LoVo (cell line): ENCODE measurements at places on chromosomes 7 and 10.

DNA sequence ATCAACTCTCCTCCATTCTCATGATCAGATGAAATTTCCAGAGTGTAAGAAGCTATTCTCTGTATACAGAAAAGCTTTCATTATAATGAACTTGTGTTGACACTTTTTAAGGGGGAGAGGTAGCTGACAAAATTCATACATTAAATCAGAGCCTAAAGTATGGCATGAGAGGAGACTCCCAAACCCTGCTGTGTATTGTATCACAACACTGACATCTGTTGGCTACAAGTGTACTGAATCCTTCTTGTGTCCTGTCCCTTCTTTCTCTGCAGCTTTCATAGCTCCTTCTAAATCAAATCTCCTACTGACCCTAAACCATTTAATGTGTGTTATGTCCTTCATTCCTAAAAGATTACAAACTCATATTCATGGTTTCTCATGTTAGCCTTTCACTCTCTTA is 70.9 kb downstream of the GCC1 start:
- peak; percentile 39 for DNase-seq

- peak; percentile 1 for DNase-seq
Measured at GRCh38 chr10:91162050-91162494, 58.4 kb upstream of the PCGF5 start.

DNA sequence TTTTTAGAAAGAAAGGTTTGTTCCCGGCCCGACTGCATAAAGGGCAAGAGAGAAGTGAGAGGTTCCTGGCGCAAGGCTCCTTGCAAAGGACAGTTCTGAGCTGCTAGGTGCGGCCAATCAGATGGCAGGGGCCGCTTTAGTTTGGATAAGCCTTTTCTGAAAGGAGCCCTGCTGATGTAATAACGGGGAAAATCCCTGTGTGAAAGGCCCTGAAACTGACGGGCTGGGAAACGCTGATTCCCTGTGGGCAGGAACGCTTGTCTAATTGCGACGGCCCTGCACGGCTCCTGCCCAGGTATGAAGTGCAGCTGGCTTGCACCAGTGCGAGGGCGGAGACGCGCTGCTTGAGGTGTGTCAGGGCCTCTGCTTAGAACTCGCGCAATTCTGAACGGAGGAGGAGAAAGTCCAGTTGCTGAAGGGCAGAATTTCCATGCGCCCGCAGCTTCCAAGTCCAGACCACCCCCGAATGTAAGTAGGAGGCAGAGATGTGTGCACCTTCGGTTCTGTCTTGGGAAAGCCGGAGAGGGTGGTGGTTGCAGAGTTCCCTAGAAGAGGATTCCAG is 30.5 kb downstream of the TACC2 start:
- DNase-seq, result peak; percentile 60

GRCh38 chr7:39978230-39978934 is 28.3 kb downstream of the CDK13 start:
- no peak for DNase-seq

- DNase-seq, result no peak
Measured at GRCh38 chr7:140004672-140005071, 58.1 kb downstream of the PARP12 start.

DNA sequence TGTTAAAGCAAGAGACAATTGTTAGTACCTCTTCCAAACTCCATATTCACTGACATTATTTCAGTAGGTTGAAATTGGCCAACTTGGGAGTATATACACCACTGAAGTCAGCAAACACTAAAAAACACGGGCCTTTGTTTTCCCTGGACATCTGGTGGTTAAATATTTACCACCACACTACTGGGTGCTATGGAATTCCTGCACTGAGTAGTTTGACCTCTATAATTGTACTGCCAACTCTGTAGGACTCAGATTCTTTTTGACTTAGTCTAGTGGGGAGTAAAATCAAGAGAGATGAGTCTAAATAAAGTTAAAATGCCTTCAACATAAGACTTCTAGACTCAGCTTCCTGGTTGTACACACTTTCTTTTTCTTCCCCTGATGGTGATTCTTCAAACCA is 41.3 kb upstream of the TES start:
- peak; percentile 57 for DNase-seq

DNA sequence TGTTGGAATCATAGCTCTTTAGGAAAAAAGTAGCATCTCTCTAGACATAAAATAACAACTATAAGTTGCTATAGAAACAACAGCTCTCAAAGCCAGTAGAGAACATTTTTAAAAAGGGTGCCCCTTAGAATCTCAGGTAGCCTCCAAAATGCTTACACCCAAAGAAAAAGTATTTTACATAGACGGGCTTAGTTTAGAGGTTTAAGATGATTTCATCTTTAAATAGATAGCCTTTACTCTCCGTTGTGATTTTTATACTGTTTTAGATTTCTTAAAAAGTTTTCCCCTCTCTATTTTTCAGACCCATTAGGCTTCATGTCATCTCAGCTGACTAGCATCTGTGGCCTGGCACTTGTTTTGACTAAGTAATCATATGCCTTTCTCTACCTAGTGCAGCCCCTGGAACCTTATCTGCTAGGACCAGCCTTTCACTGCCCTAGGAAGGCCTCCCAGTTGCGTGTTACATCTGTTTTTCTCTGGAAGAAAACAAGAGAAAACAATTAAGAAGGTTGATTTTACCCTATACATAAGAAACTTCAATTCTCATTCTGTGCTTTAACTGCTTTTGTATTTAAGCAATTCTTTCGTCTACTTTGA is 6.9 kb upstream of the BPGM start:
- DNase-seq, result no peak

DNA sequence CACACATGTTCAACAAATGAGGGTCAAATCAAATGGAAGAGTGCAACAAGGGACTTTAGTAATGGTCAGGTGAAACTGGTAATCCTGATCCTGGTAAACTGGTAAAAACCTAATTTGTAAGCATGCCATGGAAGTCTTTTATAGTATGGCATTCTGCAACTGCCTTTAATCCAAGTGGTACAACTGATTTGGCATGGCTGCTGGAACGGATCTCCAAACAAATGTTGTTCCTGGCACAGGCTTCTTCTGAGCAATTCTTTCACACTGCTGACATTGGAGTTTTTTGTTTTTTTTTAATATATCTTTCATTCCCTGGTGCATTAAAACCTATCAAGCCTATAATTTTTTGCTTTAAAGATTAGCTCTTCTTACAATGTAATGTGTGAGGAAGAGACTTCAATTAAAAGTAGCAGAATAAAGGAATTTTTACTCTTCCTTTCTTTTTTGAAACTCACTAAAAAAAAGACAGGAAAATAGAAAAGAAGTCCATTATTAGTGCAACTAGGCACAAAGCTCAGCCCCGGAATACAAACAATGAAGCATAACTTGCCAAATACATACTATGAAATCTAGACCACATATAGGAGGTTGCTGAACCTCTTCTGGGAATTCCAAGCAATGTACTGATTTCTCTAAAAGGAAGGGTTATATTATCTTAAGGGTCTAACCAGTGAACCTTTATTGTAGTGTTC is 79.3 kb upstream of the OIT3 start:
- no peak for DNase-seq

DNA sequence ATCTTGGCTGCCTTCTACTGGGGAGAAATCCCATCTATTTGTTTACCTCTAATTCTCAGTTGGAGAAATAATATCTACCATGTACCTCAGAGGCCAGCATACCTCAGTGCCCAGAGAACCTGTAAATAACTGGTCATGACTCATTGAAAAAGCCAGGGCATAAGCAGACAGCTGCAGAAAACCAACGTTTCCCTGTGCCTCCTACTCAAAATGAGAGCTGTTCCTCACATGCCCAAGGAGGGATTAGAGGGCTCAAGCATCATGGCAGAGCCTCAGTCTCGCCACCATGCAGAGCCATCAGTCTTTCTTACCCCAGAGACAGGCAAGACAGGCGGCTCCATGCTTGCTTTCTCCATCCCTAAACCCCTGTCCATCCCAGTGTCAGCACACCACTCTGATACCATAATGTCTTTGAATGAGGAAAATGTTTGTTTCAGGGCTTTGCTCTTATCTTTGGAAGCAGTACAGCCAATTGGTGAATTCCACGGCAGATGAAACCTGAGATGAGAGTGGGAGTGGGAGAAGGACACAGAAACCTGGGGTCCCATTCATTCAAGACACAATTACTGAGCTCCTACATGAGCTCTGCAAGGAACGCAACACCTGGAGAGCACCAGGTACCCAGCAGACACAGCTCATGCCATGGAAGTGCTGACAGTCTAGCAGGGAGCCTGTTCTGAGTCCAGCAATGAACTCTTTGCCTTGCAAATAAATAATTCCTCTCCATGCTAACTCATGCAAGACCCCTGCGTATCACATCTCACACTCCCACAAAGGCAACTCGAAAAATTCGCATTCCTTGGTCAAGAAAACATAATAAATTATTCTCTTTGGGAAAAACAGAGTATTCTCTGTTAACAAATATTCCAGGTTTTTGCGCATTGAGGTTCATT is 21.1 kb downstream of the PON1 start:
- DNase-seq, result no peak

DNA sequence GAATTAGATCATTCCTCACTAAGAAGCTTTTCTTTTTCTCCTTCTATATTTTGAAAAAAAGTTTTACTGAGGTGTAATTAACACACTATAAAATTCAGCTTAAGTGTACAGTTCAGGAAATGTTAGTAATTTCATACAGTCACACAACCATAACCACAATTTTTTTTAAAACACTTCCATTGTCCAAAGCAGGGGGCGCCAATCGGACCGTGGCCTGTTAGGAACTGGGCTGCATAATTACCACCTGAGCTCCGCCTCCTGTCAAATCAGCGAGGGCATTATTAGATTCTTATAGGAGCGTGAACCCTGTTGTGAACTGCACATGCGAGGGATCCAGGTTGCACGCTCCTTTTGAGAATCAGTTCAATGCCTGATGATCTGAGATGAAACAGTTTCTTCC is 427.1 kb downstream of the TFEC start:
- DNase-seq, result no peak

DNA sequence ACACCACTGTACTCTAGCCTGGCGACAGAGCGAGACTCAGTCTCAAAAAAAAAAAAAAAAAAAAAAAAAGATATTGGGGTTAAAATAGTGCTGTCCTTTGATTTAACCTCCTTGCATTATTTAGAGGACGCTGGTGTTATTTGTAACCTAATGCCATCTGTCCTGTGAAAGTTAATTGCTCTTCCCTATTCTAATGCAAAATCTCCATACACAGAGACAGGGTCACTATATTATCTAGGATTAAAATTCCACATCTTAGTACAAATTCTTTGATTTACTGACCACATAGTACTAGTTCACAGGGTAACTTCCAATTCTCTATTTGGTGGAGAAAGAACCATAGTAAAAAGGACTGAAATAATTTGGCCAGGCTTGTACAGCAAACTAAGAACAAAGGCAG is 184.2 kb upstream of the STEAP4 start:
- no peak for DNase-seq

- DNase-seq, result no peak
Measured at GRCh38 chr7:4725850-4726450, 43.9 kb downstream of the FOXK1 start.

GRCh38 chr7:51311166-51311565 is 5.4 kb downstream of the COBL start:
- DNase-seq, result no peak

DNA sequence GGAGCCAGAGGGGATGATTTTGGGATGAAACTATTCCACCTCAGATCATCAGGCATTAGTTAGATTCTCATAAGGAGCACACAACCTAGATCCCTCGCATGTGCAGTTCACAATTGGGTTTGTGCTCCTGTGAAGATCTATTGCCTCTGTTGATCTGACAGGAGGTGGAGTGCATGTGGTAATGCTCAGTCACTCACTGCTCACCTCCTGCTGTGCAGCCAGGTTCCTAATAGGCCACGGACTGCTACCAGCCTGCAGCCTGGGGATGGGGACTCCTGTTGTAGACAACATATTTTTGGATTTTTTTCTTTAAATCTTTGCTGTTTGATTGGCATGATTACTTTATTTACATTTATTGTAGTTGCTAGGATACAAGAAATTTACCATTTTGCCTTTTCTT is 765.0 kb downstream of the INHBA start:
- no peak for DNase-seq

DNA sequence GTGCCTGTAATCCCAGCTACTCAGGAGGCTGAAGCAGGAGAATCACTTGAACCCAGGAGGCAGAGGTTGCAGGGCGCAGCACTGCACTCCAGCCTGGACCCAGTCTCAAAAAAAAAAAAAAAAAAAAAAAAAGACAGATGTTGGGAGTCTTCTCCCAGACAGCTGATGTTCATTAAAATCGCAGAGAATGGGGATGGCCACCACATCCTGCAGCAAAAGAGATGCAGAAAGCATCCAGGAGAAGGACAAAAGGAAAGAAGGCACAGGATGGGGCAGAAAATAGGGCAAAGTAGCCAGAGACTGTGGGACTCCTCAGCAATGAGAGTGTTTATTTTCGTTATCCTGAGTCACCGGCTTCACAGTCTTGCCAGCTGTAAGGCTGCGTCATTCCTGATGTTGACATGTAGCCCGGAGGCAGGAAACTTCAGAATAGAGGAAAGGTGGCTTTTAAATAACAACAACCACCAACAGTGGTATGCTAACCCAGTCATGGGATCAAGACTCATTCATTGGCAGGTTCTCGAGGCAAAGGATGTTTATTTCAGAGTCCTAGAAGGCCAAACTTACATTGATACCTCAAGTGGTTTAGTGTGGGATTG is 149.5 kb upstream of the SVIL start:
- peak; percentile 83 for DNase-seq

DNA sequence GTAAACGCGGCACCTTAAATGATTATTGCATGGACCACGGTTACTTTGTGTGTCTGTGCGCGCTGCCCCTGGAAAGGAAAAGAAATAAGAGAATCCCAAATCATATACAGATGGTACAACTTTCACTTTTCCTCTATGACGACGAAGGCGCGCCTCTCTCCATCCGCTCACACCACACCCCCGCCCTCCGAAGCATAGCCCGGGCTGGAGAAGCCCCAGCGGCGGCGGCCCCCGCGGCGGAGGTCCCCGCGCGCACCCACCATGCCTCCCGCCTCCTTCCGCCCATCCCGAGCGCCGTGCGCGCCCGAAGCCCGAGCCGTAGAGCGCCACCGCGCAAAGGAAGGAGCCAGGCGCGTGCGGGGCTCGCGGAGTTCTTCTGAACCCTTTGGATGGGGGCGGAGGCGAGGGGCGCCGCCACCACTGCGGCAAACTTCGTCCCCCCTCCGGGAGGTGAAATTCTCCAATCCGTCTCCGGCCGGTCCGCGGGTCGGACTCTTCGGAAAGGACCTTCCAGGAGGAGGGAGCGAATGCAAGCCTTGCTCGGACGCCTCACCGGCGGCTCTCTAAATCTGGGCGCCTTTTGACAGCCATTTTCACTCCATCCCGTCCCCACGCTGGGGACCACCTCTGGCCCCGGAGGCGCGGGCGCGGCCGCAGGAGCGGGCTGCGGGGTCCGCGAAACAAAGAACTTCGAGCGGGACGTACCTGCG is 588 bp downstream of the GLI3 start:
- no peak for DNase-seq

DNA sequence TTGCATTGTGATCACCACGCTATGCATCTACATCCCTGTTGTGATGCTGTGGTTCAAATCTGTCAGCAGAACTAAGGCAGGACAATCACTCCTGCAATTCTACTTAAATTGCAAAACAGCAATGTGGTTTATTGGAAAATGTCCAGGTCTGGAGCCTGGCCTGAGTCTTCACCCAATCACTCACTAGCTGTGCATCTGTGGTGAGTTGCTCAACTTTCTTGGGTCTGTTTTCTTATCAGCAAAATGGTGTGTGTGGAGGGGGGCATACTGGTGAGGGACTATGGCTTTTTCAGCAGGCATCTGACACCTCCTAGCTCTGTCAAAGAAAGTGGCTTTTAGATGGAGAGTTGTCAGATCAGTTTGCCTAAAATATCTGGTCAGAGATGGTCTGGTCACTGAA is 108.3 kb upstream of the FEZF1 start:
- no peak for DNase-seq
